ENCODE measurements at places on chromosomes 1 and 21.

GRCh38 chr1:197367627-197368026 is 99.6 kb downstream of the CRB1 start:
- no peak for DNase-seq

DNA sequence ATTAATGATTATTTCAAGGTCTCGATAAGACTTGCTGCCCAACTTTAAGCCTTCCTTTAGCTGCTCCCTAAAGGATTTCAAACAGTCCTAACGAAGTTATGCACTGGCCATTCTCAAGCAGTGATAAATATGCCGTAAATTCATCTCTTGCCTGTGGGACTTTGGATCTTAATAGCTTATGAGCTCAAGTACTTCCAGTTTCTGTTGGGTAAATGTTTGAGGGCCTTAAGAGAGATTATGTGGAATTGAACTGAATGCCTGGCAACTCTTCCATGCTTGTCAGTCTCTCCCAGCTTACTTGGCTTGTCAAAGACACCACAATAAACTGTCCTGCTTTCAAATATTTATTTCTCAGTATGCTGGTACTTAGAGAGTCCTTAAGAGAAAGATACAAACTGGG is 3.5 kb upstream of the OR10J4 start:
- DNase-seq = no peak

DNA sequence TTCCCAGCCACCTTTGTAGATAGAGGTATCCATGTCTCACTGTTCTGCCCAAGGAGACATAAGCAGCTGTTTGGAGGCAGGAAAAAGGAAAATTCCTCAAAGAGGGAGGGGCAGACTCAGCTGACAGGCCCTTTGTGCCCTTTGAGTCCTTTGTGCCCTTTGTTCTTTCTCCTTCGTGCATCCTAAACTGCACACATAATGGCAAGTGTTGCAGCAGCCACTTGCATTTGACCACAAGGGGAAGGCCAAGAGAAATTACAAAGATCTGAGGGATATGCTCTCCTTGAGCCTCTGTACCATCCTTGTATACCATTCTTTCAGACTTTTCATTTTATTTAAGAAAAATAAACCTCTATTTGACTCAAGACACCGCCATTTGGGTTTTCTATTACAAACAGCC is 71.8 kb upstream of the PKN2 start:
- no peak for DNase-seq

DNA sequence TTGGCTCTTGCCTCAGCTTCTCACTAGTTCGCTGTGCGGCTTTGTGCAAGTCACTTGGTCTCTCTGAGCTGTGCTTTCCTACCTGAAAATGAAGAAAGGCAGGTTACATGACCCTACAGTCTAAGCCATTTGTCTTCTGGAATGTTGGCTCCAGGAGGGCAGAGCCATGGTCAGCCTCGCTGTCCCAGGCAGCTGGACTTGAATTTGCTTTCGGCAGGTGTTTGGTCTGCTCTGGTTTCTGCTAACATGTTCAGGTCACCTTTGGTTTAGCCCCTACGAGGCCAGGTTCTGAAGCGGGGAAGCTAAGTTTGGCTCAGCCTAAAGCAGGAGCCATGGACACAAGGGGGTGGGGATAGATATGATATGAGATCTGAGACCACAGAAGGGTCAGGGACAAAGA is 19.1 kb downstream of the LRRC38 start:
- no peak for DNase-seq

DNA sequence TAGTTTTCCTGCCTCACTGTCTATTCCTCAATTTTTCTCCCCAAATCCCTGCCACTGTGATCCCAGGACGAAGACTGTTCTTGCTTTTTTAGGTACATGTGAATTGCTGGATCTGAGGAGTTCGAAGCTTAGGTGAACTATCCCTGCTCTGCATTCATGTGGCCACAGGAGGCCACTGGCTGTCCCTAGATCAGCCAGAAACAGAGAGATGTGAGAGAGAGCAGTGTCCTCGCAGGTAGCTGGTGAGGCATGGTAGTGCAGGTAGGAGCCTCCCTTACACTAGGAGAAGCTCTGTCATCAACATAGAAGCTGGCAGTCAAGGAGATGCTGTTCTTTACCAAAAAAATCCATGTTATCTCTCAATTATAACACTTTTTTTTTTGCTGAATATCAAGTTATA is 71.5 kb downstream of the USP24 start:
- DNase-seq = no peak

All from NCI-H446 treated with DMSO at 0.1 percent for 48 hours (cell line).